Mesendoderm (in vitro differentiated cells): ENCODE measurements at places on chromosomes 7 and 10.

- DNase-seq = peak; percentile 12
These were observed 94.3 kb downstream of the IPMK start for GRCh38 chr10:58173391-58173790.

DNA sequence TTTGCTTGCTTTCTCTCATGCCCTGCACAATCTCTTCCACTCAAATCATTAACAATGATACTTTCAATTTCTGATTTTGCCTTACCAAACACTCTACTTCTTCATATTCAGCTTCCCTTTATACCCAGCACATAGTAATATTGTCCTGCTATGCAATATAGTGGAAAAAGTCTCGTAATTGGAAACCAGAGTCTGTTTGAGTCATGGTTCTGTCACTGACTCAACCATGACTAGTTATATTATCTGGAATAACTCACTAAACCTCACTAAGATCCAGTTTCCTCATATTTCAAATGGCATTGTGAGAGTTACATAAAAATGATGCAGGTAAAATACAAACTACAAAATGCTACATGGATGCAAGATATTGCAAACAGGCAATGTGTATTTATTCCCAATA is 98.5 kb upstream of the LRRTM3 start:
- DNase-seq = no peak

- no peak for DNase-seq
These were observed 11.6 kb downstream of the MCMBP start for GRCh38 chr10:119860866-119861607.

GRCh38 chr7:26538689-26539088 is 247.0 kb downstream of the SNX10 start:
- no peak for DNase-seq

GRCh38 chr7:100348805-100349204 is 9.1 kb upstream of the PILRB start:
- DNase-seq = no peak

GRCh38 chr7:86643561-86644281 is at the start of gene GRM3:
Gene GRM3 (plus strand): TSS chr7:86643909. CDS start chr7:86765146, 121,237 bp downstream.
- peak; percentile 88 for DNase-seq
